ENCODE measurements at places on chromosomes 2 and 18.

DNA sequence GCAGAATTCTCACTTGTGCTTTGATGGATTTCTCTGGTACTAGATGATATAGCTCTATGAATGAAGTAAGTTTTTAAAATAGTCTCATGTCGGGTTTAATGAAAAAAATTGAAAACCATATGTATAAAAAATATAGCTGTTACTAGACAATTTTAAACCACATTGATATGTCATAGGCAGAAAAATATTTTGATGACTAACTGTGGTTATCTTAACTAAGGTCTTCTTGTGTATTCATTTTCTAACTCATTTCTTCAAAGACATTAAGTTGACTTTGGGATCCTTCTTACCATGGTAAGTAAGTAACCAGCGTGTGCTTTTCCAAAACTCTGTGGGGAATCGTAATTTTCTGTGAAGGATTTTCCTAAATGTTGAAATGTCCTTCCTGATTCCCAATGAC lies 160.9 kb upstream of the COL3A1 start:
- no peak for DNase-seq

DNA sequence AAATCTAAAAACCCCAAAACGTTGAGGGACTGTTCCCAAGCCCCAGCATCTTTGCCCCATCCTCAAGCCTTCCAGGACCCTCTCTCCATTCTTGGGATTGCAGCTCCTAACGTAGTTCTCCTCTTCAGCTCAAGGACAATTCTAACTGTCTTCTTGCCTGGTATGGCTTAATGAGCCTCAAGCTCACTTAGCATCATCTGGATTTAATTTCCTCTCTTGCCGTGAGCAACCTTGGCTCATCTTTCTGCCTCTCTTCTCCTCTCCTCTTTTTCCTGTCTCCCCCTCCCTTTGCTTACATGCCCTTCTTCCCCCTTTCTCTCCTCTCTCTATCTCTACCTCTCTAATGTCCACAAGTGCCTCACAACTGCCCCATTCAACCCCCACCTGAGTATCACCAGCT lies 44.2 kb downstream of the TACR1 start:
- DNase-seq, result no peak

DNA sequence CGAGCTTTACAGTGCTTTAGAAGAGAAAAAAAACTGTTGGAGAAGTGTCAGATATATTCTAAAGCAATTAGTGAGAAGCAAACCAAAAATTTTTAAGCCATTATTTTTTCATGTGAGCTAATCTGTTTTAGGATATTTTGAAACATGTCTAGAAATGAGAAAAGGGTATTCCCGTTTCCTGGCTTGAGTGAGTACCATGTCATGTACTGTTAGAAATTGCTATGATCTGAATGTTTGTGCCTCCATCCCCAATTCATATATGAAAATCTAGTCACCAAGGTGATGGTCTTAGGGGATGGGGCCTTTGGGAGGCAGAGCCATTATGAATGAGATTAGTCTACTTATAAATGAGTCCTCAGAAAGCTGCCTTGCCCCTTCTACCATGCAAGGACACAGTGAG lies 493.3 kb upstream of the GCFC2 start:
- DNase-seq, result no peak

DNA sequence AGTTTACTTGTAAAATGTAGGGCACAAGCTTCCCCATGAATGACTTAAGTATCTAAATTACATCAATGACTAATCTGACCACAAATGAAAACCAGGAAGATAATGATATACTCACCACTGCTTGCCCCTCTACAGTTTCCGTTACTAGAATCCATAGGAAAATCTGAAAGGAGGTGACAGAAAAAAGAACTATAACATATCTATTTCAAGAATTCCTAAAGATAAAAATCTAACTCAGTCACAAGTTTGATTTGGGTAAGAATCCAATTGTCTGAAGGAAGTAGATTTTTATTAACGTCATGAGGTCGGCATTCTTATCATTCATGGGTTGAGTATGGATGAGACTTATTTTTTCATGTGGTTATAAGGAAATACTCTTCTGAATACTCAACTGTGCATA lies 7.8 kb downstream of the FRZB start:
- no peak for DNase-seq

DNA sequence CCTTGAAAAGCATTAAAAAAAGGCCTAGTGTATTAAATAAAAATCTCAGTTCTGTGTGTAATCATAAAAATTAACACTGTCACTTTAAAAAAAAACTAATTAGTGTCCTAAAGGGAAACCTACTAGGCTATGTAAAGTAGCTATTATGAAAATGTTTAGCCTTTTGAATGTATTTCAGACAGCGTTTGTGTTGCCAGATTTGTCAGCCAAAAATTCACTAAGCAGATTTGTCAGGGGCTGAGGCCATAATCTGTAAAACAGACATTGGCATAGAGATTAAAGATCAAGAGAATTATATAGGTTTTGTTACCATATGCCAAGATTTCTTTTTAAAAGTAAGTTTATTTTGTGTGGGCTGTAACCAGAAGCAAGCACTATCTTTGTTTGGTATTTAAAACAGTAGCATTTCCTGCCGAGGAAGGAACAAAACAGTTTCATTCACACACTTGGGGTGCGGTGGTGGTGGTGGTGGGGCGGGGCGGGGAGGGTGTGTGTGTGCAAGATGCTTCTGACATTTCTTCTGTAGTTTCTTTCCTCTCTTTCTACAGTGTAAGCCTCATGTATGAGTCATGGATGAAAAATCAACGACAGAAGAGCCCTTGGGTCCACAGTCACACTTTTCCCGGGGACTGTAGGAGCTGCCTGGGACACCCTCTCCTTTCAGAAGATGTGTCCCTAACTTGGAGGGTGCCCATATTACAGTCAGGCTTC lies 328.5 kb upstream of the FANCL start:
- no peak for DNase-seq

DNA sequence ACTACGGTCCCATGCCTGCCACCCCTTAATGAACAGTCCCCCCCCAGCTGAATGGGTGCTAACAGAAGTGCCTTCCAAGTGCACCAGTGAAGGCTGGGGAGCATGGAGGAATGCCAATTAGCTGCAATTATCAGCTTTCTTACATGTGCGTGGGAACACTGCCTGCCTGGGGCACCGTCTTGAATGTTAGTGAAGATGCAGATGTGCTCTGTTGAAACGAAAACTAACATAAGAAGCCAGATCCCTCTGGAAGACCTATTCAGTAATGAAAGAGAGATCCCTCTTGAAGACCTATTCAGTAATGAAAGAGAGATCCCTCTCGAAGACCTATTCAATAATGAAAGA lies 154.5 kb downstream of the CLIP4 start:
- no peak for DNase-seq

DNA sequence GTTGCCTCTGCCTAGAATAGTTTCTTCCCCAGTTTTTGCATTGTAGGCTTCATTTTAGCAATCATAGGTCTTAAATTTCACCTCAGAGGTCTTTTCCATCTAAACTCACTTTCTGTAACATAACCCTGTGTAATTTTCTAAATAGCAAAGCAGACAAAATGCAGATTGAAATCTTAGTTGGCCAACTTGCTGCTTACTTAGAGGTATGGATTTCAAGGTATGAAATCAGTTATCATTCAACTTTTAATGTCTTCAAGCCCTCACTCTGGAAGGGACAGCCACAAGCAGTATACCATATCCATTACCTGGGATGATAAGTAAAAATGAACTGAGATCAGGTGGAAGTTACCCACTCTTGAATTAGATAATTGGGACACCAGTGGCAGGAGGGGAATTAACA lies 3.9 kb downstream of the CCDC121 start:
- DNase-seq, result no peak

DNA sequence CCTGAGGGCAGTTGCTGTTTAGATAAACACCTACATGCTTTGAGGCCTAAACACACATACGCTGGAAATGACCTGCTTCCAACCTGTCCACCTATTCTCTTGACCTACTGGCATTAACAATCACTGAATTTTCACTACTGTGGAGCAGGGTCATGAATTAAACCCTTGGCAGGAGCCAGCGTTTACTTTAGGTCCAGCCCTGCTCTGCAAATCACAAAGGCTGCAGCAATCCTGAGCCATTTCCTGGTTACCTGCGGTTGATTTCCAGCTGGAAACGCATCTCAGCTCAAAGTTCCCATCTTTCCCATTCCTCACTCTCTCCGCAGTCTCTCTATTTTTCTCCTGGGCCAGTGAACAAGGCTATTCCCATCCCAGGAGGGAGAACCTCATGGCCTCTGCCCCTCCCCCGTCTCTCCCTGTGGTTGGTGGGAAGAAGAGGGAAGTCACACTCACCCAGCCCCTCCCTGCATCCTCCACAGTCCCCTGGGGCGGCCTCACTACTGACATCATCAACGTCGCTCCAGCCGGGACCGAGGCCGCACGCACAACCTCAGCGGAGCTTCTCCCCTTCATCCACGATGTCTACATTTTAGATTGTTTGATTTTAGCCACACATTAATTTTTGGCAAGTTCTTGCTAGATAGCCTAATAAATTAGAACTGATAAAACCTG lies 84.5 kb upstream of the SNTG2 start:
- DNase-seq, result no peak

GRCh38 chr2:130252880-130253645 lies 54.8 kb upstream of the TUBA3E start:
- no peak for DNase-seq

DNA sequence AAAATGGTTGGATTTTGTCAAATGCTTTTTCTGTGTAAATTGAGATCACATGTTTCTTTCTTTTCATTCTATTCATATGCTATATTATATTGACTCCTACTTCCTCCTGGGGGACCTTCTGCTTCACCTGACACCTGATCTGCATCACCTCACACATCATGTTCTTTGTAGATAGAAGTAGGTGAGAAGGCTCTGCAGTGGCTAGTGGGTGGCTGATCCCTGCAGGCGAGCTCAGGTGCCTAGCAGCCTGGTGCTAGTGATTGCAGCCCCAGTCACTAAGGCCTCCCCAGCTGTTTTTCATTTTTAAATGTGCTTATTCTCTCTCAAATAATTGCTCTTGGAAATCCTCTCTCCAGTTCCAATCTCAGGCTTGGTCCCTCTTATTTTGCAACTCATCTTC lies 33.6 kb downstream of the MC4R start:
- DNase-seq, result no peak

- no peak for DNase-seq
Measured at GRCh38 chr18:21330122-21330701, 88.2 kb downstream of the GREB1L start.

DNA sequence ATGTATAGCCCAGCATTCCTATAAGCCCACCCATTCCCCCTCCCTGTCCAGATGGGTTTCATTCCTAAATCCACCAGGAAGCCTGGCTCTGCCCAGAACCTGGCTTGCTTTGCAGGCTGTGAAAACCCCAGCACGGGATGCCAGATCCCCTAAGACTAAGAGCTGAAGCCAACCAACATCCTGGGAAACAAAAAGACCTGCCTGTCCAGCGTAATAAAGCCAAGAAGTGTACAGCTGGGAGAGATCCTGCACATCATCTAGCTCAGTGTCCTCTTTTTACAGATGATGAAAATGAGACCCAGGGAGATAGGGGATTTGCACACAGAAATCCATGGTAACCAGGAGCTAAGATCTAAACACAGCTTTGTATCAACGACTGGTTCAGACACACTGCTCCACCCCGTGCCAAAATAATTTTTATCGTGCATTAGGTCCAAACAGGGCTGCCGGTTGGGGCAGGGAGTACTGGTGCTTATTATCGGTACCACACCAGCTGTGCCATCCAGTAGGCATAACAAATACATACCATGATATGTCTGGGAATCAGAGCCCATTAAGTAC lies 2.9 kb downstream of the RND3 start:
- no peak for DNase-seq

GRCh38 chr2:227914362-227914761 lies 42.9 kb downstream of the DAW1 start:
- no peak for DNase-seq

DNA sequence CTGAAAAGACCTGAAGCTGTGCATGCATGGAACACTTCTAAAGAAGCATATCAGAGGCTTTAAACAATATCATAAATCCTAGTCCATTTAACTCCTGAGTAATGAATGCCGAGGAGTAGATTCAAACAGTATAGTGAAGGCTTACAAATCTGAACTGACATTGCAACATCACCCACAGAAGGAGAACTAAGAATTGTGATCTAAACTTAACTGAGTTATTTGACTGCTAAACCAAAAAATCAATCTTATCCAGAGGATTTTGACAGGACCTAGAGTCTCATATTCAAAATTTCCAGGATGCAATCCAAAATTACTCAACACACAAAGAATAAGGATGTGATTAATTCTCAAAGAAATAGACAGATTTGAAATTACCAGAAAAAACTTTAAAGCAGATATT lies 181.0 kb downstream of the SLC39A10 start:
- DNase-seq, result no peak

- no peak for DNase-seq
Measured at GRCh38 chr2:236054125-236054524, 114.1 kb downstream of the GBX2 start.

DNA sequence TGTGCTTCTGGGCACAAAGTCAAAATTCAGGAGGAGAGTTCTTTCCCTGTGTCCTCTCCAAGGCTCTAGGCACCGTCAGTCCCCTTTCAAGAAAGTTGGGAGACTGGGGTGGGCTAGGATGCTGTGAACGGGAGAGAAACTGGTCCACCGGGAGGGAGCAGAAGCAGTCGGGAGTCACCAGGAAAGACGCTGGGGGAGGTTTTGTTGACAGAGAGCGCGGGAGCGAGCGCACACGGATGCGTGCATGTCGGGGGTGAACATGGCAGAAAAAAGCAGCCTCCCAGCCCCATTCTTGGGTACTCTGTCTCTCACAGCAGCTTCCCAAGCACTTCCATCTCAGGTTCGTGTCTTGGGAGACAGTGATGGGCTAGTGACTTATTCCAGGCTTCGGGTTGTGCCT lies 97.1 kb upstream of the PXDN start:
- DNase-seq, result no peak

- DNase-seq, result no peak
Measured at GRCh38 chr2:43851011-43851980, 12.5 kb downstream of the ABCG8 start.

DNA sequence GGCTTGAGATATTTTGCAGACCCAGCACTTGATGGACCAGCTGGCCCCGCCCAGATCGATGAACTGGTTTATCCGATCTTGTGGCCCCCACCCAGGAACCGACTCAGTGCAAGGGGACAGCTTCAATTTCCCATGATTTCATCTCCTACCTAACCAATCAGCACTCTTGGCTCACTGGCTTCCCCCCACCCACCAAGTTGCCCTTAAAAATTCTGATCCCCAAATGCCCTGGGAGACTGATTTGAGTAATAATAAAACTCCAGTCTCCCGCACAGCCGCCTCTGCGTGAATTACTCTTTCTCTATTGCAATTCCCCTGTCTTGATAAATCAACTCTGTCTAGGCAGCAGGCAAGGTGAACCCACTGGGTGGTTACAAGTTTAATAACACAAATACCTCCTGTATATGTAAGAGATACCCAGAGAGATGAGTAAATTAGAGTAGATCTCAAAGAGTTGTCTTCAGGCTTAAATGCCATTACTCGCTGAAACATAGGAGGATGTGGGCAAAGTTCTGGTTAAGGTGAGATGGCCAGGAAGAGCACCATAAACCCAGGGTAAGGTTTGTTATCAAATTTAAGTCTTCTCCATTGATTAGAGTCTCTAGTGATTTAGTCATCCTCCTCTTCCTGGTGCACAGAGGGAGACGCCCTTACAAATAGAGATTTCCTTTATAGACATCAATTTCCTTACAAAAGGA lies 222.8 kb downstream of the ARL4C start:
- DNase-seq, result peak; percentile 64
